ENCODE measurements at places on chromosomes 1 and 21.
A peak's percentile ranks its signal among the peaks of the same experiment; 100 is the strongest.

DNA sequence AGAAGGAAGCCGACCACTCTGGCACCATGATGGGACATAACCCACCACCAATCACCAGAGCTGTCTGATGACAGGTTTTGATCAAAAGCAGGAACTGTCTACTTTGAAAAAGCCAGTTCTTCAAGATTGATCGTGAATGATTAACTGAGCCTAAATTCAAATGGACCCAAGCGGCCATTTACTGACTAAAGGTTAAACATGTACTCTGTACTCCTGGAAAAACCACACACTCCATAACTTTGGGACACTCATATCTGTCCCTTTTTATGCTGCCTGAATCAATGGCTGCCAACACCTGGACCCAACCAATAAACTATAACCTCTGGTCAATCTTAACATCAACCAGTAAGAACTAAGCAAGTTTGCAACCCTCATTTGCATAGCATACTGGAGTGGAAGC is 206.6 kb downstream of the URB2 start:
- DNase-seq = no peak

DNA sequence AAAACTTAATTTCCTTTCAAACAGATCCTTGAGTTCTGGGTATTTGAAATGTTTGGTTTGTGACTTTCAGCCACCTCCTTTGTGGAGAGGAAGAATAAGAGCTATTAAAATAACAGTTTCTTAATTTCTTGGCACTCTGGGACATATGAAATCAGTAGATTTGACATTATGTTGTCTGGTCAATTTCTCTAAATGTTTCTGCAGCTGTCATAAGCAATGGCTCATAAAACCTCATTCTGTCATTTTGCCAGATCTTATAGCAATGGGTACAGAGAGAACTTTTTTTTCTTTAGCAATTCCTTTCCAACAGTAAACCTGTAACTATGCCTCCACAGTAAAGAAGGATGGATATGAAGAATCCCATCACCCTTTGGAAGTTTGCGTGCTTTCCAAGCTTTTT is 52.6 kb downstream of the LAMC1 start:
- DNase-seq = no peak

DNA sequence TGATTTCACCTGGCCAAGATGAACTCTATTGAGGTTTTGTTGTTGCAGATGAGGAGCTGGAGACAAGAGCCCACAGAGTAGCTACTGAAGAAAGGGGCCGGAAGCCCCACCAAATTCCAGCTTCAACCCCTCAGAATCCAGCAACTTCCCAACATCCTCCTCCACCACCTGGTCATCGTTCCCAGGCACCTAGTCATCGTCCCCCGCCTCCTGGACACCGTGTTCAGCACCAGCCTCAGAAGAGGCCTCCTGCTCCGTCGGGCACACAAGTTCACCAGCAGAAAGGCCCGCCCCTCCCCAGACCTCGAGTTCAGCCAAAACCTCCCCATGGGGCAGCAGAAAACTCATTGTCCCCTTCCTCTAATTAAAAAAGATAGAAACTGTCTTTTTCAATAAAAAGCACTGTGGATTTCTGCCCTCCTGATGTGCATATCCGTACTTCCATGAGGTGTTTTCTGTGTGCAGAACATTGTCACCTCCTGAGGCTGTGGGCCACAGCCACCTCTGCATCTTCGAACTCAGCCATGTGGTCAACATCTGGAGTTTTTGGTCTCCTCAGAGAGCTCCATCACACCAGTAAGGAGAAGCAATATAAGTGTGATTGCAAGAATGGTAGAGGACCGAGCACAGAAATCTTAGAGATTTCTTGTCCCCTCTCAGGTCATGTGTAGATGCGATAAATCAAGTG is 14.3 kb downstream of the CD2 start:
- DNase-seq = no peak

GRCh38 chr1:14486401-14487201 is 111.9 kb upstream of the KAZN start:
- DNase-seq = no peak

DNA sequence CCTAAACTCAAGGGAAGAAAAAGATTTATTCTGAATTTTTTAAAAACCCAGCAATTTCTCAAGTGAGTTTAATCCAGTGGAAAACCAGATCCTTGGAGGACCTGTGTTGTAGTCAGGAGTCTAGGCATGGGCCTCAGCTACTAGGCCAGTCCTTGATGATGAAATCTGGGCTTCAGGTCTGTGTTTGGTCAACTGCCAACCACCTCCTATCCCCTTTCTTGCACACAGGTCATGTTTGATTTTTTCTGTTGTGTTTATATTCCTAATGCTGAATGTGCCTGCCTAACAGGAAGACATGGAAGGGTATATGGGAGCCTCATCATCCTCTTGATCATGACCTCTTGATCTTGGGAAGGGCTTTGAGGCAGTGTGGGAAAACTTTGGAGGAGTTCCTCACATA is 38.2 kb upstream of the SLC19A2 start:
- DNase-seq = no peak

- no peak for DNase-seq
Observed at GRCh38 chr1:26358411-26359384, 4.8 kb upstream of the CRYBG2 start.

DNA sequence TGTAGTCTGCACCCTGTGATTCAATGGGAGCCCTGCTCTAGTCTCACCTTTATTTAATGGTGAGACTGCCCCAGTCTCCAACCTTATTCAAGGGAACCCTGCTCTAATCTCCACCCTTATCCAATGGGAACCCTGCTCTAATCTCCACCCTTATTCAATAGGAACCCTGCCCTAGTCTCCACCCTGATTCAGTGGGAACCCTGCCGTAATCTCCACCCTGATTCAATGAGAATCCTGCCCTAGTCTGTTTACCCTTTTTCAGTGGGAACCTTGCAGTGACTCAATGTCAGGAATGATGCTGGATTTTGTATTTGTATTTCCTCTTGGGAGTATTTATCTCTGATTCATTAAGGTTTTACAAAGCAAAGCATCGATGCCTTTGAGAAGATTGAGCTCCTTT is 39.5 kb downstream of the TRPM2 start:
- no peak for DNase-seq

DNA sequence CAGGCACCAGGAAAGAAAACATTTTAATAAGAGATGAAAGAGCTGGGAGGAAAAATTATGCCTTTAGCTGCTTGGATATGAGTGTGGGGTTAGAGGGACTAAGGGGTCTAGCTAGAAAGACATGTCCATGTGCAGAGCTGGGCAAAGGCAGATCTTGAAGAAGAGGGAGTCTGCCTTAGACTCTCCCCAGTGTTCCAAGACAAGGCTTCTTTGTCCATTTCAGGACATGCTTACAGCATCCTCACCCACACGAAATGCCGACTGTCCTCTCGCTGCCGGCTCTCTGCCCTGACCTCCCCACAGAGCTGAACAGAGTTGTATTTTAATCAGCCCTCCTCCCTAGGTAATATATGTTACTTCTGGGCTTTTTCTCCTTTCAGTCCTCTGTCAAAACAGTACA is 100.7 kb upstream of the ATP1B1 start:
- DNase-seq = no peak

DNA sequence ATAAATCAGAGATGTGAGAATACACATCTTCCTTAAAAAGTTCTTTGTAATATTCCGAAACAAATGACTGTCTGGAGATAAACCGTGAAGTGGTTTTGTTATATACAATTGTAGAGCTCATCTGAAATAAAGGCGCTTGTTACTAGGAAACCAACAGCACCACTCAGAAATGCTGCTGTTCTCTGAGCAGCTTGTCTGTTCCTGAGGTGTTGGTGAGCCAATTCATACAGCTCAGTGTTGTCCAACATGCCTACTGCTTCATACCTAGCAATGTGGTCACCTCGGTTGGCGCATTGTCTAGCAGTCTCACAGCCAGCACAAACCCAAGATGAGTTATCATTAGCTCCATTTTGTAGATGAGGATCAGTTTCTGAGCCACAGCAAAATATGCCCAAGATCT is 44.4 kb downstream of the GFI1 start:
- DNase-seq = no peak

- no peak for DNase-seq
Observed at GRCh38 chr1:201226859-201227488, 36.4 kb downstream of the IGFN1 start.

DNA sequence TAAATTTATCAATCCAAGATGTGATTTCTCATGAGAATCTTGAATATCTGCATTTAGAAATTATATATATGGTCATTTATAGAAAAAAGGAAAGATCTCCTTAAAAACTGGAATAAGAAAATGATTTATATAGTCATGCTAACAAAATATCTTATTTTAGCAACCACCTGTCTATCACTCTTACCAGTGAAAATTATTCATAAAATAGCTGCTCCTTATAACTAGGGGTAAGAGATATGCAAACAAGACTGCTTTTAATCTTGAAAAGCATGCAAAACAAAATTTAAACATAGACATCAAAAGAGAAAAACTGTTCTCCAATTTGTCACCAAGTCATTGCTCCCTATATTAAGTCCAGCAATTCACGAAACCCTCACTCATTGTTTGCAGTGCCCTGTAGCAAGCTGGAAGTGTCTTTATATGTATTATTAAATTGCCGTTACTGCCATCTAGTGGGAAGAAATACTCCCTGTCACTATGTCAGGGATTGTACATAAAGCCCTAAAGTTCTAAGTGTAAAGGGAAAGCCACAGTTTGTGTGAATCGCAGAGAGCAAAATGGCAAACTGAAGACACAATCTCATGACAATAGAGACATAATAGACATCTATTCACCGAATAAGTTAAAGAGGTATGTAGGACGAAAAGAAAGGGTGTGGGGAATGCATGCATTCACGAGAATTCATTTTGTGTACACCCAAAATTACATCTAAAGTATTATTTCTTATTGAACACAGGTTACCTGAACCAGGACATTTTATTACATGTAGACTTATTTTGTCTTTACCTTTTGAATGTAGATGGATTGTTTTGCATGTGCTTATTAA is 600.5 kb downstream of the USP25 start:
- DNase-seq = peak; percentile 90

- DNase-seq = no peak
Observed at GRCh38 chr1:211331011-211331709, 4.5 kb downstream of the TRAF5 start.

- no peak for DNase-seq
Observed at GRCh38 chr1:22870201-22870871, 102.3 kb downstream of the LACTBL1 start.

GRCh38 chr1:162405800-162406199 is 6.1 kb downstream of the SH2D1B start:
- DNase-seq = no peak

DNA sequence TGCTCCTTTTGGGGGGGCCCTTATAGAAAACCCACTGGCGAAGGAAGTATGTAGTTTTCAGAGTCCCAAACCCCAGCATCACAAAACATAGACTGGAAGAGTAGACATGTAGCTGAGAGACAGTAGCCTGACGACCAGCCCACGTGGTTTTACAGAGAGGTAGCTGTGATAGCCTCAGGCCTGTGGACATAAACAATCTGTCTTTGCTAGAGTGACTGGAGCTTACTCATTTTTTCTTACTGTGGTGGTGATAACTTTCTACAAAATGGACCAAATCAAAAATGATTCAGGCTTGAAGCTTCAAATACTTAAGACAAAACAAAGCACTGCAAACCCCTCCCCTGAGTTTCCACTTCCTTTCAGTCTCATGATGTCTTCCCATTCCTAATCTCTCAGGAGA is 497.0 kb downstream of the RWDD3 start:
- DNase-seq = no peak

DNA sequence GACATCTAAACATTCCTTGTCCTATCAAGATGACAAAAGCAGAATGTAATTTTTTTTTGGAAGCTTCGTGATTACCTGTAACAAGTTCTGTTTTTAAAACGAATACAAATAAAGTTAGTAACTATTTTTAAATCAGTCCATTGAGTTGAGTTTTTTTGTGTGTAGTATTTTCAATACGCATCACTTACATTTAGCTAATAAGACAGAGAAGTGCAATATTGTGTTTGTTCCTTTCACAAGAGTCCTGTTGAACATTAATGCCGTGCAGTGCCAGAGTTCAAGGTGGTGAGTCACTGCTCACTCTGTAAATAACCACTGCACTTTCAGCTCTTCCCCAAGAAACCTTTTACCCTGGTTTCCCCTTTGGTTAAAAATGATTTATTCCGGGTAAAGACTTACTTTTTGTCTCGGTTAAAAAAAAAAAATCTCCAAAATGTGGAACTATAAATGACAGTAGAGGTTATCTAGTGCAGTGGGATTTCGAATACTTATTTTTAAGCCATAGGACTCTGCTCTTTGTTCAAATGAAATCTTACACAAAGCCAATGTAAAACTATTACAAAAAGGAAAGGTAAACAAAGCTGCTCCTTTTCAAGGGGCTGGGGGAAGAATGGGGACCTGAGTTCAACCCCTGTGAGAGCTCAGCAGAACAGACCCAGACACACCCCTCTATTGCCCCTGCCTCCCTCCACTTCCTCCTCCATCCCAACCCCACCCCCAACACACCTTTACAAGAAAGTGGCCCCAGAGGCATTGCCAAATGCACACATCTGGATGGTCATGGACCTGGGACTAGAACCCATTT is 14.8 kb upstream of the NCMAP start:
- no peak for DNase-seq

DNA sequence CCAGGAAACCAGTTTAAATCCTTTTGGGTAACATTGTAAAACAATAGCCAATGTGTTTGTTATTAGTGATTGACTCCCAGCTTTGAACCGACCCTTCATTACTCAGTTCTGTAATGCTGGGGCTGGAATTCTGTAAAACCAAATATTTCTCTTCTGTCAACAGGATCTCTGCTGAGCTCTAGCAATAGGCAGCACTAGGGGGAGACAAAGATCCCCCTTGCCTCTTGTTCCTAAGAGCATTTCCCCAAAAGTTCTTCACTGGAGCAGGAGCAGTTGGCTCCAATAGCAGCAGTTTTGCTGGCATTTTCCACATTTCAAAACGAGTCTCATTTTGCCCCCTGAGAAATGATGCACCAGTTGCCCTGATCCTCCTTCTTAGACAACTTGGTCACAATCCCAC is 1671.1 kb downstream of the MRPL39 start:
- DNase-seq = no peak

- peak; percentile 90 for DNase-seq
Observed at GRCh38 chr21:43609501-43610340, 49.6 kb downstream of the HSF2BP start.

- no peak for DNase-seq
Observed at GRCh38 chr1:224448453-224449017, 13.9 kb upstream of the WDR26 start.

DNA sequence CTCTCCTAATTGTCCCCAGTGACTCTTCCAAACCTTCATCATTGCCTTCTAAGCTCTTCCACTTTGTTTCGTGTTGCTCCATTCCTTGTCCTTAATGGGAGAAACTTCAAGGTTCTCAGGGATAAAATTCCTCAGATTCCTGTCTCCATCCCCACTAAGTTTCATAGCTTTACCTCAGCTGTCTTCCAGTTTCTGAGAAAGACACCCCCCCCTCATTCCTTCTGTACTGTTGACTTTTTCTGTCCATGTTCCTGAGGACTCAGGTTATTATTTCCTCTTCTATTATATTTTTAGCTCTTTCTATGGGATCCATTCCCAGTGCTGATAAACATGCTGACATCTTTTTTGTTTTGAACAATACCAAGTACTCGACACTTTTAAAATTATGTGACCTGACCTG is 215.3 kb upstream of the PTGFR start:
- DNase-seq = no peak
